Panc1 (cell line): ENCODE measurements at places on chromosomes 12 and 14.

DNA sequence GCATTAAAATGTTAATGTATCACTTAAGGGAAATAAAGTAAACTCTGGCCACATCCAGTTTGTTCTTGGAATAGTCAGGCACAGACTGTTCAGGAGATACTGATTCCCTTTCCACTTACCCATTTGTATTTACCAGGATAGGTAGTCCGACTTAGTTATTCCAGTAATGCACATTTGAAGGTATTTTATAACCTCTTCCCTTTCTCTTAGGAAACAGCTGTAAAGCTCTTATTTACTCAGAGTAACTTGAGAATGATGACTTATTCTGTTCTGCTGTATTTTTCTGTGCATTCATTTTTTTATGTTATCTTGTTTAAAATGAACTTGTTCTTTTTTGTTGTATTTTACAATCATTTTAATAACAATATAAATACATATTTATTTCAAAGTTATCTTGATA, 78.0 kb downstream of the METTL25 start:
- DNase-seq: no peak

- no peak for DNase-seq
Measured at GRCh38 chr12:124804011-124804621, 59.5 kb downstream of the SCARB1 start.

- no peak for DNase-seq
Measured at GRCh38 chr12:32756476-32757066, 874 bp upstream of the YARS2 start.

DNA sequence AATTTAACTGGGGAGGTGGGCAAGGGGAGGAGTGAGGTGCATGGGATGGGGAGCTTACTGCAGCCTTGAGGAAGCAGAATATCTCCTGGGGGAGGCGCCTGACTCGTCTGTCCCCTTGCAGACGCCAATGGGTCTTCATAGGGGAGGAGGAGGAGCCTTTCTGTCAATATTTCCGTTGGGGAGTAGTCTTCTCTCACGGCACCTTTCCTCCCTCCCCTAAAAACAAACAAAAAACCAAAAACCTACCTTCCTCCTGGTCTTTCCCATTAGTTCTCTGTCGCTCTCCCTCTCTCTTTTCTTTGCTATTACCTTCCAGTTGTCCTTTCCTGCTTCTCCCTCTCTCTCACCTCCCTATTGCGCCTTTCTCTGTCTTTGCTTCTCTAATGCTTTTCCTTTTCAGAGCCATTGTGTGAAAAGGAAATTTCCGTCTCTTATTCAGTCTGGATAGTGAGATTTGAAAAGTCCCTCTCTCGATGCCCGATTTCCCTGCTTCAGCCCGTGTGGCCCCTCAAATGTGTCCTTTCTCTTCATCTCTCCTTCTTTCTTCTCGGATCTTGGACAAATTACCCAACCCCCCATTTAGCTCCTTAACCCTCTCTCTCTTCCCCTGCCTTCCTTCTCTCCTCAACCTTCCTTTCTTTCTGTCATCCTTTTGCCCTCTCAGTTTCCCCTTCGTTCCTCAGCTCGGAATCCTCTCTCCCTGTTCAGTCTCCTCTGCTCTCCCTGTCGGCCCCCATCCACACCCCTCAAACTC, 5.9 kb downstream of the GPR84 start:
- DNase-seq: no peak

GRCh38 chr12:116026346-116026745, 251.1 kb downstream of the MED13L start:
- DNase-seq: no peak

- no peak for DNase-seq
Measured at GRCh38 chr12:53939141-53940108, 794 bp downstream of the HOXC13 start.
